ENCODE measurements at places on chromosomes 3 and 15.

- DNase-seq: no peak
- H3K4me1 ChIP-seq: peaks cover 15% of the 10 kb centered on the region
- no peak overlapping the region for H3K4me3 ChIP-seq
- H3K27me3 ChIP-seq: no peaks in the 10 kb centered on the region
Measured at GRCh38 chr3:141493184-141493583, 6.4 kb downstream of the RASA2 start.

- no peaks in the 10 kb centered on the region for H3K4me1 ChIP-seq
- no peak for DNase-seq
- no peak overlapping the region for H3K27ac ChIP-seq
- no peaks in the 10 kb centered on the region for H3K36me3 ChIP-seq
- no peaks in the 10 kb centered on the region for H3K27me3 ChIP-seq
Measured at GRCh38 chr3:159977295-159977694, 11.3 kb upstream of the IL12A start.

GRCh38 chr15:31828594-31828993 is 201.7 kb upstream of the CHRNA7 start:
- H3K27ac ChIP-seq: no peak overlapping the region
- H3K36me3 ChIP-seq: no peaks in the 10 kb centered on the region
- no peaks in the 10 kb centered on the region for H3K4me1 ChIP-seq
- no peaks in the 10 kb centered on the region for H3K27me3 ChIP-seq
- no peak overlapping the region for H3K4me3 ChIP-seq
- DNase-seq: no peak

GRCh38 chr15:50675535-50676144 is 11.0 kb downstream of the TRPM7 start:
- no peaks in the 10 kb centered on the region for H3K36me3 ChIP-seq
- no peak overlapping the region for H3K4me3 ChIP-seq
- H3K4me1 ChIP-seq: peaks cover 49% of the 10 kb centered on the region

- no peak overlapping the region for H3K27ac ChIP-seq
- peaks cover 25% of the 10 kb centered on the region for H3K4me1 ChIP-seq
- no peak overlapping the region for H3K4me3 ChIP-seq
- DNase-seq: no peak
Measured at GRCh38 chr15:75369897-75370581, 1.6 kb upstream of the MAN2C1 start.

DNA sequence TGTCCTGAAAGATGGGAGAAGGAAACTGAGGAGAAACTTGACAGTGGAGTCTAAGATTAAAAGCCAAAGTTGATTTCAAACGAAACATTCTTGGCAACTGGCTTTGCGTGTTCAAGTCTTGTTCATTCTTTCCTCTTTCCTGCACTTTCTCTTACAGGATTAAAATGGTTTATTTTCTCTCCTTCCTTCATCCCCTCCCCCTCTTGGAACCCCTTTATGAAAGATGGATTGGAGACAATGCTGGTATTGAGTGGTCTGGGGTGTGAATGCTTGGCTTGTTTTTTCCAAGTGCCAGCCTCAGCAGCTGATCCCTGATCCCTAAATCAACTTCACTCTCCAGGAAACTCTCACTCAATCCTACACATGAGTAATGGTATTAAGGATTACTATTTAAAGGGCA is 703 bp upstream of the LSAMP start:
- H3K36me3 ChIP-seq: no peaks in the 10 kb centered on the region
- DNase-seq: no peak
- H3K4me3 ChIP-seq: no peak overlapping the region
- peaks cover 5% of the 10 kb centered on the region for H3K27me3 ChIP-seq

GRCh38 chr3:128280481-128281052 is 127.3 kb downstream of the EEFSEC start:
- DNase-seq: no peak
- H3K27ac ChIP-seq: no peak overlapping the region

DNA sequence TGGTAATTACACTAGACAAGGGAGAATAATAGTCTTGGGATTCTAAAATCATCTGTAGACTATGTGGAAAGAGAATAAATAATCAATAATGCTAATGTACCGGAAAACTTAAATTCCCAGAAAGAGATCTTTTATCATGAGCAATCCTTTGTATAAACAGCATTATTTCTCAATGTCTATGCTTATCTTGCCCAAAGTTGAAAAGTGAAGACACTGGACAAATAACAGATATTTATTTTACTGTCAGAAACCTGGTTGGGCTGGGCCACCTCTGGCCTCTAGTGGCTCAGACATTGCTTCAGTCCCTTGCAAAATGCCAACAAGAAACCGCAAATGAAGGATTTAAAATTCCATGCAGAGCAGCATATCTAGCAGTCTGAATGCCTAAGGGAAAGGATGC is 409.9 kb downstream of the FHIT start:
- H3K27ac ChIP-seq: no peak overlapping the region
- H3K27me3 ChIP-seq: no peaks in the 10 kb centered on the region
- no peaks in the 10 kb centered on the region for H3K36me3 ChIP-seq
- no peak for DNase-seq

DNA sequence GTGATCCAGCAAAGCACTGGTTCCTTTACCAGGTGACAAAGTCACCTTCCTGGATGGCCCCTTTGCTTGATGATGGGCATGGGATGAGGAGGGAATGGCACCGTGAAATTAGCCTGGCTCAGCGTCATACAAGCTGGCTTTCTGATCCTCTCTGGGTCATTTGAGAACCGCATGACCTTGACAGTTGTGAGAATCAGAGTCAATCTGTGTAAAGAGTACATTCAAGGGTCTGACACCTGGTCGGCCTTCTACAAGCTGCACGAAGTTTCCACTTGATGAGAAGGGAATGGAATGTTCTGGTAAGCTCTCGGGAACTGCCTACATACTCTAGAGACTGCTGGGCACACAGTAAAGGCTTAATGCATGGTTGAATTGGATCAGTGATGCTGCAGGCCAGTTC is 319.8 kb upstream of the TLE3 start:
- H3K27ac ChIP-seq: no peak overlapping the region
- H3K4me1 ChIP-seq: no peaks in the 10 kb centered on the region
- H3K27me3 ChIP-seq: peaks cover 44% of the 10 kb centered on the region
- DNase-seq: no peak
- no peaks in the 10 kb centered on the region for H3K36me3 ChIP-seq
- H3K4me3 ChIP-seq: no peak overlapping the region

DNA sequence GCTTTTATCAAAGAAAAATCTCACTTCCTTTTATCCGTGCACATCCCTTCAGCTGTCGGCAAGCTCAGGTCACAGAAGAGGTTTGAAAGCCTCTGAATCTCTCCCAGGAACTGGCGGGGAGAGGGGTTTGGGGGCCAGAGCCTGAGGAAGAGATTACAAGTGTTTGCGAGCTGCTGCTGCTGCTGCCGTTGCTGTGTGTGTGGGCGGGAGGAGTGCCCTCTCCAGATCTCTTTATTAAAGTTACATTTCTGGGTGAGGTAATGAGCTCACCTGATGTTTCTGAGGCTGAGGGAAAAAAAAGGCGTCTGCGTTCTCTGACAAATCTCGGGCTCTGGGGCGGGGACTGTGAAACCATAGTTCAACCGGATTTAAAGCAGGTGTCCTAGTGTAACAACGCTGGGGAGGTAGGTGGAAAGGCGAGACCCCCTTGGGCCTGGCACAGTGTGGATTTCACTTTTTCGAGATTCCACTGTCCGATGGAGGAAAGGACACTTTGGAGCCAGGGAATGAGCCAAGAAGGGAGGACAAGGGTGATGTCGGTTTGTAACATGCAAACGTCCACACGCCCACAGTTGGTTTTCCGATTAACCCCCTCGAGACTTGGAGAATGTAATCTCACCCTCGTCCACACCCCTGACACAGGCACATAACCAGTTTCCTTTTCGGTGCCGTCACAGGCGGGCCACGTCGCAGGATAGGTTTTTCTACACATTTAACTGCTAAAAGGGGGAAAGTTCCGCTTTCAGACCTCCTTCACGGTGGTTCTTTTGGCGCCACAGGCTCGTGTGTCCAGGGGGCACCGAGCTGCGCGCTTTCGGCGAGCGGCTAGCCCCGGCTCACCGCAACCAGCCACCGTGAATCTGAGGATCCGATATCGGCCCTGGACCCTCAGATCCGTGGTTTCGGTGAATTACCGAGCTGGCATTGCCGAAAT is 2.1 kb downstream of the ALCAM start:
- H3K36me3 ChIP-seq: no peaks in the 10 kb centered on the region
- DNase-seq: peak; percentile 14
- H3K27ac ChIP-seq: peak overlapping the region; percentile 37
- peak overlapping the region; percentile 66 for H3K4me3 ChIP-seq
- H3K4me1 ChIP-seq: peaks cover 44% of the 10 kb centered on the region
